Kidney (tissue), 22 donors: ENCODE measurements at places on chromosomes 12 and 14. TPM values are rescaled to one million over a fixed set of nuclear protein-coding genes. Genes with fewer than 3 reads are reported as not detected.

- no peaks in the 10 kb centered on the region for H3K36me3 ChIP-seq
- no peak for DNase-seq
- H3K4me3 ChIP-seq: no peak overlapping the region
- H3K4me1 ChIP-seq: no peaks in the 10 kb centered on the region
- H3K27me3 ChIP-seq: no peaks in the 10 kb centered on the region
Measured at GRCh38 chr12:85390266-85390665, 110.2 kb downstream of the ALX1 start.

NGB gene
- not detected for total RNA-seq

- H3K36me3 ChIP-seq: no peaks in the 10 kb centered on the region
- no peaks in the 10 kb centered on the region for H3K27me3 ChIP-seq
- DNase-seq: no peak
Measured at GRCh38 chr12:18158774-18159557, 69.0 kb upstream of the RERGL start.

GRCh38 chr12:121224591-121224990, 14.7 kb downstream of the P2RX4 start:
- H3K27ac ChIP-seq: no peak overlapping the region
- H3K4me1 ChIP-seq: peaks cover 8% of the 10 kb centered on the region
- DNase-seq: peak; percentile 48
- H3K4me3 ChIP-seq: no peak overlapping the region

CLEC2D gene
- 22.4 TPM for total RNA-seq

GRCh38 chr12:89960011-89960507, 251.4 kb upstream of the ATP2B1 start:
- DNase-seq: no peak
- H3K4me3 ChIP-seq: no peak overlapping the region
- no peaks in the 10 kb centered on the region for H3K27me3 ChIP-seq
- peaks cover 5% of the 10 kb centered on the region for H3K4me1 ChIP-seq
